ENCODE measurements at places on chromosomes 4 and X. TPM values are rescaled to one million over a fixed set of nuclear protein-coding genes. Genes with fewer than 3 reads are reported as not detected.

GRCh38 chr4:67220861-67221260 lies 324.4 kb downstream of the CENPC start:
- H3K36me3 ChIP-seq = no peaks in the 10 kb centered on the region
- H3K27ac ChIP-seq = no peak overlapping the region
- H3K4me1 ChIP-seq = no peaks in the 10 kb centered on the region

- no peak overlapping the region for H3K4me3 ChIP-seq
- no peak overlapping the region for H3K27ac ChIP-seq
- H3K36me3 ChIP-seq = no peaks in the 10 kb centered on the region
- H3K4me1 ChIP-seq = no peaks in the 10 kb centered on the region
- no peaks in the 10 kb centered on the region for H3K27me3 ChIP-seq
Measured at GRCh38 chrX:35380808-35381700, 417.1 kb upstream of the MAGEB16 start.

- peak overlapping the region; percentile 59 for H3K27ac ChIP-seq
- H3K4me1 ChIP-seq = peaks cover 79% of the 10 kb centered on the region
- no peak overlapping the region for H3K4me3 ChIP-seq
- no peaks in the 10 kb centered on the region for H3K27me3 ChIP-seq
Measured at GRCh38 chr4:152460488-152460887, 75.4 kb downstream of the FBXW7 start.

DNA sequence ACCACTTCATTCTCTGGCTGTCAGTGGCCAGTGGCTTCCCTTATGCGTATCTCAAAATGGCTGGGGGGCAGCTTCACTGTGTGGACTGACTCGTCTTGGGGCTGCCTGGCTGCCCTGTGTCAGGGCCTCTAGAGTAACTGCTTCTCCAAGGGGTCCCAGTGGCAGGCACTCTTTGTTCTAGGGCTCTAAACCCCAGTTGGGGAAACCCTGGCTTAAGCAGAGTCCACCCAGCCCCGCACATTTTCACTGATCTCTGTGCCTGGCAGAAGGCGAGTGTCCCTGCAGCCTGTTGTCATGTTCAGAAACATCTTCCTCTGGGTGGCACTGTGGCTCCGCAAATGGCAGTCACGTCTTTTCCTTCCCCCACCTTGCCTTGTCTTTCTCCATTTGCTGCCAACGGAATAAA lies 59.7 kb downstream of the NBDY start:
- no peak overlapping the region for H3K27ac ChIP-seq
- H3K4me3 ChIP-seq = no peak overlapping the region
- no peak for DNase-seq
- peaks cover 6% of the 10 kb centered on the region for H3K36me3 ChIP-seq

DNA sequence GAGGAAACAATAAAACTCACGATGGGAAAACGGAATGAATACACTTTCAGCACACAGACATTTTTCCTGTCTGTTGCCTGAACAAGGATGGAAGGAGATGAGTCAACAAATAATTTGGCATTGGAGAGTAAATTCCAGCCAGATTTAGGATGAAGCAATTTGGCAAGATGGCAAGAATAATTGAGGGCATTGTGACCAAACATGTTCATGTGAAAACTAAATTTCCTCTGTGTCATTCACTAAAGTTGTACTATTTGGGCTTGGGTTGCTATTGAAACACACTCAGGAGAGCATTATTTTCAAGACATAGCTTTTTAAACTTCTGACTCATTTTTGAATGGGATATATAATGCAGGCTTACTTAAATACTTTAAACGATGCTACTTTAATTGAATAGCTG lies 1614.4 kb downstream of the PCDH19 start:
- H3K27ac ChIP-seq = no peak overlapping the region
- DNase-seq = no peak
- H3K4me3 ChIP-seq = no peak overlapping the region
- H3K4me1 ChIP-seq = no peaks in the 10 kb centered on the region

CHRNA9 gene
- total RNA-seq = not detected
